ENCODE measurements at places on chromosomes 11 and 22. TPM values are rescaled to one million over a fixed set of nuclear protein-coding genes. Genes with fewer than 3 reads are reported as not detected.

Gene PPP2R5B
- total RNA-seq = 28.2 TPM

Gene ZC3H12C
- 9.0 TPM for total RNA-seq

Gene DEUP1
- not detected for total RNA-seq

Gene GLB1L3
- 3.9 TPM for total RNA-seq

Gene PIWIL4
- 1.2 TPM for total RNA-seq

Gene BBOX1
- 2.7 TPM for total RNA-seq

Gene HBB
- not detected for total RNA-seq

Gene RAB38
- total RNA-seq = 118 TPM

Gene EXPH5
- total RNA-seq = 11.7 TPM

Gene SLC15A3
- total RNA-seq = 0.85 TPM

Gene AMOTL1
- total RNA-seq = 64.3 TPM

Gene TMEM191B
- 1.1 TPM for total RNA-seq

Gene MAJIN
- total RNA-seq = not detected

Gene TPCN2
- total RNA-seq = 7.0 TPM

All from tracheal epithelial cell (primary cell).